Right renal pelvis (tissue), 4 donors: ENCODE measurements at places on chromosomes 4 and X. TPM values are rescaled to one million over a fixed set of nuclear protein-coding genes. Genes with fewer than 3 reads are reported as not detected.

SUPT20HL1 gene
- polyA plus RNA-seq: not detected

DNA sequence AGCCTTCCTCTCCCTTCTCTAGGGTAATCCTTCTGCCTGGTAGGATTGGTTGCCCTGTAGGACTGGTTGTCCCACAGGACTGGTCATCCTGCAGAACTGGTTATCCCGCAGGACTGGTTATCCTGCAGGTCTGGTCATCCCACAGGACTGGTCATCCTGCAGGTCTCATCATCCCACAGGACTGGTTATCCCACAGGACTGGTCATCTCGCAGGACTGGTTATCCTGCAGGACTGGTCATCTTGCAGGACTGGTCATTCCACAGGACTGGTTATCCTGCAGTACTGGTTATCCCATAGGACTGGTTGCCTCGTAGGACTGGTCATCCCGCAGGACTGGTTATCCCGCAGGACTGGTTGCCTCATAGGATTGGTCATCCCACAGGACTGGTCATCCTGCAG, 48.1 kb upstream of the STOX2 start:
- no peak for DNase-seq

- DNase-seq: no peak
Measured at GRCh38 chr4:91525621-91526020, 778.1 kb upstream of the GRID2 start.

DNA sequence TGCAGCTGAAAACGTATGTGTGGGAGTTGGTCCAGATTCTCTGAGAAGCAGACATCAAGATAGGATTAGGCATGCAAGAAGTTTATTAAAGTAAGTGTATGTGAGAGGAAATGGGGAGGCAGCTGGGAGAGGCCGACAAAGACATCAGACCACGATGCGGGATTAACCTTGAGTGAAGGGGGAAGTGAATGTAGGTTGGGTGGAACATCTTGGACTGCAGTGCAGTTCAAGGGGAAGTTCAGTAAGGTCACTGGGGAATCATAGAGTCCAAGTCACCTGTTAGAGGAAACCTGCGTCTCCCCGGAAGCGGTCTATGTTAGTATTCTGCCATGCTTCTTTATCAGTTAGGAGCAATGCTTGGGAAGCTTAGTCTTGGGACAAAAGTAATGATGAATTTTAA, 22.0 kb downstream of the CXCL8 start:
- no peak for DNase-seq

DNA sequence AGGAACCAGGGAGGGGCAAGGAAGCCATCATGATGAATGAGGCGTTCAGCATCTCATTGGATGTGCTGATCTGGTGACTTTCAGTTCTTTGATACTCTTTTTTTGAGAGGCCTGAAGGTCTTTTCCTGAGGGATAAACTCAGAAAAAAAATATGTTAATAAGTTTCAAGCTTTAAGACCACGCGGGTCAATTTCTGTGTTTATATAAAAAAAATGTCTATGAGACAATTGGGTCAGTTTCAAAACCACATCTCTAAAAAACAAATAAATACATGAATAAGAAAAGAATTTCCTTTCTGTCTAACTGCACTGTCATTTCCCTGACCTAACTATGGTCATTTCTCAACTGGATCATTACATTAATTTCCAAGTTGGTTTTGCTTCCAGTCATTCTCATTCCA, 62.6 kb downstream of the TRIML1 start:
- no peak for DNase-seq

- DNase-seq: no peak
Measured at GRCh38 chrX:140050906-140051305, 85.6 kb upstream of the CXorf66 start.

DNA sequence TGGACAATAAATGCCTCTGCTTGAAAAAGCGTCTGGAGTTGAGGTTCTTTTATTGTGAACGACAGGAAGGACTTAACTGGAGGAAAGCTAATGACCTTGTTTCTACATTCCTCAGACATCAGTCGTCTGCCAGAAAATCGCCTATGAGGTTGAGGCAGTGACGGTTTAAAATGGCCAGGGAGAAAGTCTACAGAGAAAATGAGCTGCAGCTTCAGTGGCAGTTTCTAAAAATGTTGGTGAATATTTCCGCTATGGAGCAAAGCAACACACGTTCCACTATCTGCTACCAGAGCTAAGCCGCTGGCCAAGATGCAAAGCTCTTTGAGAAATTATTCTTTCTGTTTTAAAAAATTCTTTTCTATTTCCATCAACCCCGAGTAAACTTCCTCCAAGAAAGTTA, 116.9 kb upstream of the GALNT7 start:
- DNase-seq: no peak

XAGE1B gene
- not detected for polyA plus RNA-seq

FAM236D gene
- polyA plus RNA-seq: not detected

GRCh38 chrX:134670134-134670924, 12.1 kb upstream of the PLAC1 start:
- no peak for DNase-seq

GRCh38 chr4:146407257-146407656, 114.5 kb downstream of the SLC10A7 start:
- DNase-seq: no peak

PCDH7 gene
- 21.1 TPM for polyA plus RNA-seq

DNA sequence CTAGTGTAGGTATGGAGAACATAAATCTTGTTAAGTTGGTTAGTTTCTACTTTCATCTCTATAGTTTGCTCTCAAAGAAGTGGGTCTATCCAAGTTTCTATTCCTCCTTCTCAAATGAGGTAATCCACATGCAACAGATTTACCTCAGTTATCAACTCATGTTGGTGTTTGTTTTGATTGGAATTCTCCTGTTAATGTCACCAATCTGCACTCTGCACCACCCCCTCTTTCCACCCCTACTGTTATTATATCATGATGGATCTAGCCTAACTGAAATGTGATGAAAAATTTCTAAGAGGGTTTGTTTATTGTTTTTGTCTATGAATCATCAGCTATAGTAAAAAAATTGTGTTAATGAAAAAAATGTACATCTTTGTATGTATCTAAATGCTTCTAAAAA, 66.1 kb downstream of the AGTR2 start:
- DNase-seq: no peak

MAEA gene
- 62.8 TPM for polyA plus RNA-seq

DNA sequence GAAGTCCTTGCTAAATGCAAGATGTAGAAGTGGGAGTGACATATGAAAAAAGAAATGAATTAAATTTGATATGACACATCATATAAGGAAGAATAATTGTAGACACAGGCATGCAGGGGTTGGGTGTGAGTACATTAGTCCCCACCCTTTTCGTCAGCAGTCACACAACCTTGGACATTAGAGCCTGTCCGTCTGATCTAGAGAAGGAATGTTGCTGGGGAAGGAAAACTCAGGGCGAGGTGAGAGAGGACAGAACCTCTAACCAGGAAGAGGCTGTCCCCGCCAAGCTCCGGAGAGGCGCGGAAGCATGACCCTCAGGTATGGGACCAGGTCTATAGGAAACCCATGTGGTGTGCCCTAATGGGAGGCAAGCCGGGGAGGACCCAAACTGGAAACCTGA, 102.1 kb downstream of the RELL1 start:
- DNase-seq: no peak

DNA sequence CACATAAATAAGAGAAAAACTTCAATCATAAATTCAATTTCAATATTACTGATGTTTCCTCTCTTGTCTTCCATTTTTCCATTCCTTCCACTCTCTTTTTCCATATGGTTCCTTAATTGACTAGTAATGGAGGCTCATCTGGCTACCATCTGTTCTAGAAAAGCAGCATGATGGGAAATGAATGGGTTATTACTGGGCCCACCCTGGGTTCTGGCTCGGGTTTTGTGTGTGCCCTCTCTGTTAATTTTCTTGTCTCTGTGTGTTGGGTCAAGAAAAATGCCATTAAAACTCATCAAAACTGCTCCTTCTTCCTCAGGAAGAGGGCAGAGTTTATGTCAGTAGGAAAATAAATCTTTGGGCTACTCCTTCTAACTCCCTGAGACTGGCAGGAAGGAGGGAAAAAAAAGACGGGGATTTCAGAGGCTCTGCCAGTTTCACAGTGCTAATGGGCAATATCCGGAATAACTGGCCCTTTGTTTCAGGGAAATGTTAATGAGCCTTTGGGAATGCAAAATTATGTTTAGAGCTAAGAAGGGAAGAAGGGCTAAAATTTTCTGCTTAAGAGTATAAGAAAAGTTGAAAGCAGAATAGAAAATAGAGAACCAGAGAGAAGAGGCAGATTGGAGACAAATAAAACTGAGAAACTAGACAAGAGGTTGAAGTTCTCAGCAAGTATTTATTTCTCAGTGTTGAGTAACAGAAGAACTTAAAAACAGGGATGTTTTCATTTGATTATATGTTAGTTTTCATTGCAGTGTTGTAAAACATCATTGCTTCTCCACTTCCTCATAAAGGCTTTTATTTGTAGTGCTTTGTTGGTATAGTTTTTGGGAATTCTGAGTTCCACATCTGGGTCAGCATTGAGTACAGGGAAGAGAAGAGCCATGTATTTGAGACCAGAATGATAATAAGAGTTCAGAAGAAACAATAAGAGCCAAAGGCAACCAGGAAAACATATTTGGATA, 19.7 kb downstream of the GABRB1 start:
- no peak for DNase-seq

GRCh38 chr4:3393171-3393570, 48.6 kb upstream of the HGFAC start:
- no peak for DNase-seq

DNA sequence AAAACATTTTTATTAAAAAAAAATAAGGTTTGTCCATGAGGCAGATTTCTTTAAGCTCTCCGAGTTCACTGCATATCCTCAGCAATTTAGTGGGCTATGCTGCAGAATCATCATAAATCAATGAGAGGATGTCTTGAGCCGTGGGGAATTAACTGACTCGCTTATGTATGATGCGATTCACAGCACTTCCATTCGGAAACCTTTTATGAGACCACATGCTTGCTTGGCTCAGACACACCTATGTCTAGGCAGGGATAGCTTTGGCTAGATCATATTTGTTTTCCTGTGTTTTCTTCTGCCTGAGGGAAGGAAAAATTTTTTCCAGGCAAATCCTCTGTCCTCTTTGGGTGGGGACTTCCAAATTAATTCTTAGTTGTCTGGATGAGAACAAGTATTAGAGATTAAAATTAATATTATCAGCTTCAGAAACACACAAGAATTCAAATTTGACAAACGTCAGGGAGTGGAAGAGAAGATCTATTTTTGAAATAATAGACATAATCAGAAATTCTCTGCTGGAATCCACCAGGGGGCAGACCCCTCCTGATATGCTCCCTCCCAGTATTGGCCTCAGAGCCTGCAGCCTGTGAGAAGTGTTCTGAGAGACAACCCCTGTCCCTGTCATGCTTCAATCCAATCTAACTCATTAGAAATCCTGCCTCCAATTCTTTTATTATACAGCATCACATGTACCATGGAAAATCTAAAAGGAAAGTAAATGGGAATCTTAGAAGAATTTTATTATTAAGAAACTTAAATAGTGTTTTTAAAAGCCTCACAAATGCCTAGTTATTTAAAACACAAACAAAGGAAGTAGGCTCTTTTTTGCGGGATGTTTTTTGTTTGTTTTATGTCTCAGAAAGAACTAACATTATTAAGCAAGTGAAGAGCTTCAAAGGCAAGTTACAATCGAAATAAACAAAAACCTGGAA, 345.1 kb upstream of the TACR3 start:
- peak; percentile 29 for DNase-seq

CENPVL3 gene
- 1.7 TPM for polyA plus RNA-seq

DNA sequence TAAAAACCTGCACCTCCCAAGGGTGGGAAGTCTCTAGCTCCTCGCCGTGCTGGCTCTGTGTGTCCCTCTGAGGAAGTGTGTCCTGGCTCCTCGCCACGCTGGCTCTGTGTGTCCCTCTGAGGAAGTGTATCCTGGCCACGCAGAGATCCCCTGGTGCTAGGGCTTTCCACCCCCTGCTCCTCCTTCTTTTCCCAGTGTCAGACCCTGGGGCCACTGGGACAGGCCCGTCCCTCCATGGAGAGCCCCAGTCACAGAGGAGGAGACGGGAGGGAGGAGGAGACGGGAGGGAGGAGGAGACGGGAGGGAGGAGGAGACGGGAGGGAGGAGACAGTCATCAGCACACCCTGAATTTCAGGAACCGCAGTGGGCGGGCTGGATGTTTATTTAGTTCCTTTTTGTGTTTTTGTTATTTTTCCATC, 53.8 kb upstream of the HGFAC start:
- DNase-seq: no peak

GRCh38 chrX:106039920-106040319, 1.4 kb upstream of the SERPINA7 start:
- DNase-seq: no peak

ZNF827 gene
- polyA plus RNA-seq: 27.5 TPM

- no peak for DNase-seq
Measured at GRCh38 chr4:125780747-125781146, 466.0 kb downstream of the FAT4 start.

- DNase-seq: no peak
Measured at GRCh38 chr4:25856756-25857155, 6.0 kb downstream of the SEL1L3 start.

ZNF275 gene
- 22.2 TPM for polyA plus RNA-seq

GRCh38 chr4:175705407-175705806, 106.7 kb downstream of the GPM6A start:
- no peak for DNase-seq

DNA sequence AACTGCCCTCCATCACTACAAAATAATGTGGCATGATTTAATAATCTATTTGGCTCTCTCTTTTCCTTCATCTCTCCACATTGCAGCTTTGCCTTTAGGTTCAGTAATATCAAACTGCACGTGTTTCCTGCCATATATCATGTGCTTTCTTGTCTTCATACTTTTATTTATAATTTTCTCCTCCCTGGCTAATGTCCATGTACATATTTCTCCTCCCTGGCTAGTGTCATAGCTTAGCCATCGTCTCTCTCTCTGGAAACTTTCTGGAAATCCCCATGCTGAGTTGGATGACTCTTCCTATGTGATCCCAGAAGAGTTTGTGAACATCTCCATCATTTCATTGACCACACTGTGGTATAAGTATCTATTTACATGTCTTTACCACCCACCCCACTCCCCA, 21.3 kb upstream of the PDGFC start:
- DNase-seq: no peak

DNA sequence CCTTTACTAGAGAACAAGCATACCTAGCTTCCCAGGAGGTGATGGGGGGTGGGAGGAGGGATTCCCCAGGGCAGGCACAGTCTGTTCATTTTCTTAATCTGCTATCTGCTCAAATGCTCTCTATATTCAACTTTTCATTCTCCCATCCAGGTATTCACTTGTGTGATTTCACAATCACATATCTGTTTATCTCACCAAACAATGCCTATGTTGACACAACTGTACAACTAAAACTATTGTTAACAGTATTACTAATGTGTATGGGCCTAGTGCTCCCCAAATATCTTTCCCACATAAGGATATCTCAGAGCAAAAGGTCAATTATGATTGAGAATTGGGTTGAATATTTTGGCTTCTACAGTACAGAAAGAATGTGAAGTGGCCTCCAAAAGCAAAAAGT, 210.8 kb downstream of the IQCM start:
- DNase-seq: no peak

- no peak for DNase-seq
Measured at GRCh38 chr4:105490523-105490922, 16.7 kb upstream of the PPA2 start.
